ENCODE measurements at places on chromosomes 6 and 20.

DNA sequence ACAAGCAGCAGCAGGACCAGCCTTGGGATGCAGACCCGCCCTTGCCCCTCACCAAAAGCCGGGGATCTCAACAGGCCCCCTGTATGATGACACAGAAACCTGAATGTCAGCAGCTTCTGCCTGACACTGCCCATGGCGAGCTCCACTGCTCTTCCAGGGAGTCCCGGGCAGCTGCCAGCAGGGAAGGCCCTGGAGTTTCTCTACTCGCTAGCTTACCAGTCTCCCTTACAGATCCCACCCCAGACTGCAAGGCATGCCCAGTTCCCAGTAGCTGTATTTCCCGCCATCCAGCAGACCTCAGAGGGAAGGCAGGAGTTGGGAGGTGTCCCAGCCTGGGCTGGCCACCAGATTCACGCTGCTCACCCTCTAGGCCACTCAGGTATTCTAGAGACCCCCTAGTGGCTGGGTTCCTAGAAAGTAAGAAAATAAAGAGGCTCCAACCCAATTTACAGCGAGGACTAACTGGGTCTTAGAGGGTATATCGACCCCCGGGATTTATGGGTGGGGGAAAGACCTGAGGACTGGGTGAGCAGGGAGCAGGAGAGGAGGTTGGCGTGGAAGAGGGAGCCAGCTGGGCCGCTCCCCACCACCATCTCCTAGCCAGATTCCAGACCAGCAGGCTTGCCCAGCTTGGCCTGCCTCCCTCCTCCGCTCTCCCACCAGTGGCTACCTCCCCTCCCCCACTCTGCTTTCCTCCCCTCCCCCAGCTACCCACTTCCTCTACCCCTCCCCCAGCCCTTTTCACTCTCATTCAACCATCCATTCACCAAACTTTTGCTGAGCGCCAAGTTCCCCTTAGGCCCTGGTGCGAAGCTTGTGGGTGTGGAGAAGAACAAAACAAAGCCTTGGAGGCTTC, 9.7 kb upstream of the HMGA1 start:
- no peak for DNase-seq

DNA sequence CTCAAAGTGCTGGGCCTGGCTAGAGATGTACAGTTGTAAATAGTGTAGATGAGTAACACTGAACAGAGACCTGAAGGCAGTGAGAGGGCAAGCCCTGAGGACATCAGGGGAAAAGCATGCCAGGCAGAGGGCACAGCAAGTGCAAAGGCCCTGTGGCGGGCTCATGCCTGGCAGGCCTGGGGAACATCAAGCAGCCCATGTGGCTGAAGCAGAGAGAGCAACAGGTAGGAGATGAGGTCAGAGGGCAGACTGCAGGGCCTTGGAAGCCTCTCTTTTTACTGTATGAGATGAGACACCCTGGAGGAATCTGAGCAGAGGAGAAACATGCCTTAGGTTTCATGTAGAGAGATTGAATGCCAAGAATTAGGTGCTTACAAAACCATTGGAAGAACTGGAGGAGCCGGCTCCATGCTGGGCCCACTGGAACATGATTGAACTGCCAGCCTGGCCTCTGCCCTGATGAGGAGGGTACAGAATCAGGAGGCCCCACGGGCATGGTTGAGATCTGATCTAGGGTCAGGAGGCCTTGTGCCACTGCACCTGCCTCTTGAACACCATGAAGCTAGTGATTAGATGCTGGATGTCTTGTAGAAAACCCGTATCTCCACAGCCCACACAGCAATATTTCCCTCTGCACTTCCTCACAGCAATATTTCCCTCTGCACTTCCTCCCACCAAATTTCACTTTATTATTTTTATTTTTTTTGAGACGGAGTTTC, 5.9 kb upstream of the HMGA1 start:
- no peak for DNase-seq

DNA sequence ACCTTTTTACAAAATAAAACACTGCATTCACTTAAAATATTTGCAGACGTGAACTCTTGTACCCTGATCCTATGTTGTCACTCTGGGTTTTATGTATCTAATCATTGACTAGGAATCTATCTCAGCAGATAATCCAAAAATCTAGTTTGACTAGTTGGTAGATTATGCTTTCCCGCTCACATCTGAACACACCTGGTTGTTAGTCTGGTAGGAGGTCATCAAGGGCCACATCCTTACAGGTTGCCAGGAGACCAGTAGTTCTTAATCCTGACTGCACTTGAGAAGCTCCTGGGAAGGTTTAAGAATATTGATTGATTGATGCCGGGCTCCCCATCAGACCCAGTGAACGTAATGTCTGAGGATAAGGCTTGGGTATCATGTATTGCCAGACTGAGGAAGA, 104.4 kb downstream of the MTHFD1L start:
- no peak for DNase-seq

GRCh38 chr6:150981095-150981494, 115.6 kb downstream of the MTHFD1L start:
- DNase-seq, result no peak

DNA sequence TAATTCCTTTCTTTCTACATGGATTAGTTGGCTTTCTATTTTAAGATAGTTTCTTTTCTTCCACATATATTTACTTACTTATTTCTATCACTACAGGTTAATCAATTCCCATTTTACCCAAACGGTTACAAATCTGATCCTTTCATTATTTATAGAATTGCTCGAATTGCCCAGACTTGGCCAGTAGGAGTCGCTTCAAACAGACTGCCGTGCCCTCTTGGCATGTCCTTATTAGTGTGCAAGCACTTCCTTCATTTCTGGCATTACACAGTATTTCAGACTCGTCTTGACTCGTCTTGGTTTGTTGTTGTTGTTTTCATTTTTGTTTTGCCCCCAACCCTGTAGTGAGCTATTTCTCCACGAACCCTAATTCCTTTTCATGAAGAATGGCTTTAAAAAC, 74.6 kb downstream of the SAMD3 start:
- DNase-seq, result no peak

DNA sequence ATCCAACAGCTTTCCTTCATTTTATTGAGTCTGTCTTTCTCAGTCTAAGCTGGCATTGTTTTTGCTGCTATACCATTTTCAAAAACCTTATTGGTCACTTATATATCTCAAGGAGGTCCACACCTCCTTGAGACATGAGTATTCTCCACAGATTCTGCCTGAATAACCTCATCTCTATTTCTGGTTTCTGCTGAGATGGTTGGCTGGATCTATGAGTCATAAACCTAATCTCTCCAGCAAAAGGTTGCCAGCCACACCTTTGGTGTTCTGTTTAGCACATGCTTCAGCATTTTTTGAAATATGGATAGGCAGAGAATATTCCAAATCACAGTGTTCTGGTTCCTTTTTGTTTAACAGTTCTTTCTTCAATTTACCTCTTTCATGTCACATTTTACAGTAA, 40.8 kb upstream of the TMEM244 start:
- DNase-seq, result no peak

GRCh38 chr6:18215436-18215835, 48.9 kb downstream of the DEK start:
- DNase-seq, result no peak

GRCh38 chr6:31641370-31641769, 11.1 kb downstream of the BAG6 start:
- no peak for DNase-seq

DNA sequence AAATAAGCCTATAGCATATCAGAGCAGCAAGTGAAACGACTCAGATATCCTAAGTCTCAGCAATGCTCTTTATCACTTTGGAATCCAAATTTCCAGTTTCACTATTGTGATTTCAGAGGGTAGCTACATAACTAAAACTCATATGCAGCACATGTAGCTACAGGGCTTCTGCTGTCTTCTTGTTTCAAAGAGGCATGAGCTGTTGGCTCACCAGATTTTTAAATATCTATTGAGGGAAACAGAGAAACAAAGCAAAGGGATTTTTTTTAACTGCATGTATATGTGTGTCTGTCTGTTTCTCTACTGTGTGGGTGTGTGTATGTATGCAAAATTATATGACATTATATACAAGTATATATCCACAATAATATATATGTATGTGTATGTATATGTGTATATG, 258.4 kb downstream of the HDGFL1 start:
- DNase-seq, result no peak

DNA sequence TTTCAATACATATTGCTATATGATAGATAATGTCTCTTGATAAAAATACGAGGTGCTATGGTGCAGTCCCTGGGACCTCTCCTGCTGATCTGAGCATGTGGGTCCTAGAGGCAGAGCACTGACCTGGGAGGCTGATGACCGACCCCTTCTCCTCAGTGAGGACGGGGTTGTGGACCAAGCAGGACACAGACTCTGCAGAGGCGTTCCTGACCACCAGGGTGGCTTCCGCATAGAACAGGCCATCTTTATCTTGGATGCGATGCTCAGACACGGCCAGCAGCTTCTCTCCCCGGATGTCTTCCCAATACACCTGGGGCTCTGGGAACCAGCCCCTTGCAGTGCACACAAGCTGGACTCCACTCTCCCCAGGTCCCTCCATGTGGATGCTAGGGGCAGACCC, 4.2 kb downstream of the BTNL2 start:
- no peak for DNase-seq

DNA sequence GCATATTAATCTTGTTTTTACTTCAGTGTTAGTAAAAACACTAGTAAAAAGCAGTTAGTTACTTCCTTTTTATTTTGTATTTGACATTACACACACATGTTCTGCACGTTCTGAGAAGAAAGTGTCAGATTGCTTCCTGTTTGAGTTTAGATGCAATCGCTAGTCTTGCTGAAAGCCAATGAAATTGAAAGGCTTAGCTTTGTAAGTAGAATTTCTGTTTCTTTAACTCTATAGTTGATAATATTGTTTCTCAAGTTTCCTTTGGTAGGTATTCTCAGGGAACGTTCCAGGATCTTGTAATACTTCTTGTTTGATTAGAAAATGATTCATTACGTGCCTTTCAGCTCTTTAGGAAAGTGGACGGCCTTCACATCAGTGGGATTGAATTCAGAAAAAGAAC, 55.0 kb downstream of the CDKAL1 start:
- DNase-seq, result no peak

DNA sequence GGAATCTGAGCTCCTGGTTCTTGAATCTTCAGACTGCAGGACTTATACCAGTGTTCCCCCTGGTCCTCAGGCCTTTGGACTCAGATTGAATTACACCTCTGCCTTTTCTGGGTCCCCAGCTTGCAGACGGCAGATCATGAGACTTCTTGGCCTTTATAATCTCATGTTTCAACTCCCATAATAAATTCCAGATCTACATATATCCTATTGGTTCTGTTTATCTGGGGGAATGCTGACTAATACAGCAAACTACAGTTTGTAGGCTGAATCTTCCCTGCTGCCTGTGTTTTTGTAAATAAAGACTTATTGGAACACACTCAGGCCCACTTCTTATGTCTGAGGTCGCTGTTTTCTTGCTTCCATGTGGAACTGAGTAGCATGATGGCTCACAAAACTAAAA, 184.7 kb downstream of the HDGFL1 start:
- no peak for DNase-seq

- no peak for DNase-seq
These were observed 524.3 kb downstream of the PRKN start for GRCh38 chr6:162203287-162203686.

DNA sequence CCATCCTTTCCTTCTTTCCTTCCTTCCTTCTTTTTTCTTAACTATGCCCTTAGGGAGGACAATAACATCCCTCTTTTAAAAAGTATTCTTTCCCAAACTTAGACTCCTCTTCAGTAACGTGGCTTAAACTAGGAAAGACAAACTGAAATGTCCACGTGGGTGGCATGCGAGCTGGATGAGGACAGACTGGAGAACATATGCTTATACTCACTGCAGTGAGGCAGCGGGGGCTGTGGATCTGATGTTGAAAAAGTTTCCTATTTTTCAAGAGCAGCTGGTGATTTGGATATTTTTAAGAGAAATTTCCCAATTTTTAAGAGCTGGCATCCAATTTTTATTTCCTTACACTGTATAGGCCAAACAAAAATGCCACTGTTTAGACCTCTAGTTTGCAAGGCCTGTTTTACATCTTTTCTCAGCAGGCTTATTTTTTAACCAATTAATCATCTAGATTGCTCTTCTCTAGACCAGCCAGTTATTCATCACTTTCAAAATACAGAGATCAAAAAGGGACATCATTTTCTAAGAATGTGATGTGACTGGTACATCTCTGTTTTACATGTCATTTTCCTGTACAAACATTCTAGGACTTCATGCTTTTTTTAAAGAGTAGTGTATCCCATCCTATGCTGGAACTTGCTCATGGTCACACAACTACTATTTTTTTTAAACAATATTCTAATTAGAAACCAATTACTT, 226.5 kb downstream of the BTBD9 start:
- no peak for DNase-seq

- DNase-seq, result no peak
These were observed 1.9 kb upstream of the AFDN start for GRCh38 chr6:167824591-167825331.

DNA sequence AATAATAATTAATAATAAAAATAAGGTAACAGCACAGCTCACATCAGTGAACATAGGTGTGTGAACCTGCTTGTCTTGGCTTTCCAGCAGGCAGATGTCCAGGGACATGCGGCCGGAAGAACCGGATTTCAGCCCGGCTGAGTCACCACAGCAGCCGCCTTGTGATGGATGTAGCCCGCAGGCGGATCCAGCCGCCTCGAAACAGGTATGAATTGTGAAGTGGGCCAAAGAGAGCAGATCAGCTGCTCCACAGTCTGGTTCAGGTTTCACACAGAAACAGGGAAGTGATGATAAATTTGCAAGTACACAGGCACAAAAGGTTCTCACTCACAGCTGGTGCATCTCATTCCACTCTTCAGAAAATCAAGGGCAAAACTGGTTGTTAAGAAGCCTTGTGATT, 55.1 kb downstream of the ID4 start:
- DNase-seq, result no peak

- DNase-seq, result no peak
These were observed 218.6 kb upstream of the PMEPA1 start for GRCh38 chr20:57928181-57928967.

GRCh38 chr20:36483919-36484808, 57.2 kb upstream of the MYL9 start:
- no peak for DNase-seq

GRCh38 chr20:55684578-55684977, 320.7 kb downstream of the CBLN4 start:
- DNase-seq, result no peak

GRCh38 chr6:5679691-5680090, 327.0 kb downstream of the NRN1 start:
- no peak for DNase-seq

GRCh38 chr6:17850281-17850680, 137.2 kb downstream of the KIF13A start:
- DNase-seq, result no peak

GRCh38 chr6:114556846-114557488, 214.1 kb upstream of the HS3ST5 start:
- DNase-seq, result no peak

Measured in stimulated activated CD8-positive, alpha-beta memory T cell treated with anti-CD3 and anti-CD28 coated beads, Interleukin-7, amount 100 ng/mL, for 24 hours (primary cell).